ENCODE measurements at places on chromosomes 2 and 18.

DNA sequence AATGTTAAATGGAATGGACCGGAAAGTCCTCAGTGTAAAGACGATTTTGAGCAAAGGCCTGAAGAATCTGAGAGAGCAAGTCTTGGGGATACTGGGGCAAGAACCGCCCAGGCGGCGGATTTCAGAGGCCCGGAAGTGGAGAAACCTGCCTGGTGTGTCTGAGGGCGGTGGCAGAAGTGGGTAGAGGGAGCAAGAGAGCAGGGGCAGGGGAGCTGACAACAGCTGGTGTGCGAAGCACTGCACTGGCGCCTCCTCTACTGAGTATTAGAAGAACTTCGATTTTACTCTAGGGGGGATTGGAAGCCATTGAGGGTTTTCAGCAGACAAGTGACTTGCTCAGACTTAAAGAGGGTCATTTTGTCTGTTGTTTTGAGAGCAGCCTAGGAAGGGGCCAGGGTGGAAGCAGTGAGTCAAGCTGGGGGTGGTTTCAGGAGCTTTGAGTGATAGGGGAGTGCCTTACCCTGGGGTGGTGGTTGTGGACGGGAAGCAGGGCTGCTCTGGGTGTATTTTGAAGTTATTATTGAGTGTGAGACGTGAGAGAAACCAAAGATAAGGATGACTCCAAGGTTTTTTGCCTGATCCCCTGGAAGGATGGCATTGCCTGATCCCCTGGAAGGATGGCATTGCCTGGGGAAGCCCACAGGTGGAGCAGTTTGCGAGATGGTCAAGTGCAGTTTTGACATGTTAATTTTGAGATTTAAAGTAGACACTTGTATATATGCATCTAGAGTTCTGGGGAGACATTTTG is 52.5 kb downstream of the ZNF236 start:
- DNase-seq = no peak

GRCh38 chr18:73365018-73365417 is 497.2 kb upstream of the NETO1 start:
- DNase-seq = no peak

DNA sequence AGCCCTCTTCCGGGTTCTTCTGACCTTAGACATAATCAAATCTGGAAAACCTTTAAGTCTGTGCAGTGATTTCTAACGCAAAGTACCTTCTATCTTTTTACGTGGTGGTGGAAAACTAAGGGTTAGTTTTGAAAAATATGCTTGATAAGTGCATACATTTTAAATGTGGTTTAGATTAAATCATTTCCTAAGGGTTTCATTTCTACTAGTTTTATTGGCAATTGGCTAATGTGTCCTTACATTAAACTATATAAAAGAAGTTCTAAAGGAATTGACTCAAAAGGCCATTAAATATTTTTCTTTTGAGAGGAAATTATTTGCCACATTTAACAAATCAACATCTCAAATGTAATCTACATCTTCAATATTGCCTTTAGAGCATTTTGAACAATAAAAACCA is 268.3 kb upstream of the THUMPD2 start:
- DNase-seq = no peak

GRCh38 chr18:3647636-3648035 is 197.7 kb downstream of the TGIF1 start:
- DNase-seq = no peak

- DNase-seq = no peak
These were observed 37.1 kb downstream of the FOSL2 start for GRCh38 chr2:28429636-28430376.

- no peak for DNase-seq
These were observed 489.1 kb upstream of the LRRTM4 start for GRCh38 chr2:78011251-78011650.

DNA sequence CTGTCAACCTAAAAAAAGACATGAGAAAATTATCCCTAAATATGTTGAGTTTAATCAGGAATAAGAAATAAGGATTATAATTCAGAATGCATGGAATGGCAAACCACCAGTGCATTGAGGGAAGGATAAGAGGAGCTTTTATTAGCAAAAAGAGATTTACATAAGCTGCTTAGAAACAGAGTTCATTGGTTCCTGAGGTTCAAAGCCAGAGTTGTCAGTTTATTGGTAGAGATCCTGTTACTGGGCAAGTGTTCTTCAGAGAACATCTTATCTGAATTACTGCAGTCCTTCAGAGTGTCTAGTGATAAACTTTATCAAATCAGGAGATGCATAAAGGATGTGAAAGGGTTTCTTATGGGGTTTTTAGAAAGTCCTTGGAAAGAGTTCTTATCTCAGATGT is 76.0 kb upstream of the MEX3C start:
- no peak for DNase-seq

GRCh38 chr2:64750817-64751285 is 97.1 kb upstream of the SERTAD2 start:
- DNase-seq = peak; percentile 100

DNA sequence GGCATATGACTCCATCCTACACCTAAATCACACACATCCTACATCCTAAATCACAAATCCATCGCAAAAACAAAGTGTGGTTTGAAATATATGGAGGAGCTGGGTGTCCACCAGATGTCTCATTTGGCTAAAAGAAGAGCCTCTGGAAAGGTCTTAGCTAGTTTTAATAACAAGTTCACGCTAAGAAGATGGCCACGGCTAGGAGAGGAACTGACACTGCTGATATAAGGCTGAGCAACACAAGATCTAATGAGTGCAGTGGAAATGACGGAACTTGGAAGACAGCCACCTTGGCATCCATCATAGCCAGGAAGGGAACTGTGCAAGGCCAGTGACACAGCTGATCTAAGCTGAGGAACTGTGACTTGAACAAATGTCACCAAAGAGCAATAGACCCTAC is 60.0 kb upstream of the AGAP1 start:
- DNase-seq = peak; percentile 39

Measured in endothelial cell of umbilical vein (primary cell).